CD4-positive, alpha-beta T cell treated with Interleukin-15 for 4 hours (primary cell): ENCODE measurements at places on chromosomes 16 and 17.

DNA sequence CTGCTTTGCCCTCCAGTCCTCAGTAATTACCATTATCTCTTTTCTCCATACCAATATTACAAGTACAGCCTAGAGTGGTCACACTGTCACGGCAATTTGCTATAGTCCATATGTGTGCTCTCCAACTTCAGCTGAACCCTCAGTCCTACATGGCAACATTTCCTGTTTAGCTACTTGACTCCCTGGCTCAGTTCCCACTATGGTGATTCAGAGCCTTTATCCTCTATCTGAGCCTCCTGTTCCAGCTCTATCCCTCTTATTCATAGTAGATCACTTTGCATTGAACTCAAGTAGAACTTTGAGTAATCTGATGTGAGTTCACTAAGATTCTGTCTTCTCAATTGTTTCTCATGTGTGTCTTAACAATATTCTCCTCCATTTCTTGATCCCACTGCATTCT lies 43.7 kb upstream of the GOSR1 start:
- DNase-seq, result no peak

GRCh38 chr17:36885153-36885735 lies 52.0 kb upstream of the LHX1 start:
- DNase-seq, result no peak

DNA sequence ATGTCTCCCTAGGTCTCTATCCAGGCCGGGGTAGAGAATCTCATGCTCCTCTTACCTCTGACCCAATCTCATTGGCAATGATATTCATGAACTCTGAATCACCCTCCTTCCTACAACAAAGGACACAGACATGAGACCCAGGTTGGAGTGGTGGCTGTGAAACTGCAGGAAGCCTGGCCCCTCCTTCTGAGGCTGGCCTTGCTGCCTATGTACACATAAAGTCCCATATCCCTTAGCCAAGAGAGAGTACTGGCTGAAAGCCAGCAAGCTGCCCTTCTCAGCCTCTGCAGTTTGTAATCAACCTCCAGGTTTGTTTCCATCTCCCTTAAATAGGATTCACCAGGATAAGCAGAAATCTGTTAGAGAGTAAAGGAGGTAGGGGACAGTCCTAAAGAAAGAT lies 10.6 kb downstream of the AARSD1 start:
- DNase-seq, result no peak

GRCh38 chr17:71334048-71334751 lies 786.6 kb upstream of the SOX9 start:
- DNase-seq, result no peak

DNA sequence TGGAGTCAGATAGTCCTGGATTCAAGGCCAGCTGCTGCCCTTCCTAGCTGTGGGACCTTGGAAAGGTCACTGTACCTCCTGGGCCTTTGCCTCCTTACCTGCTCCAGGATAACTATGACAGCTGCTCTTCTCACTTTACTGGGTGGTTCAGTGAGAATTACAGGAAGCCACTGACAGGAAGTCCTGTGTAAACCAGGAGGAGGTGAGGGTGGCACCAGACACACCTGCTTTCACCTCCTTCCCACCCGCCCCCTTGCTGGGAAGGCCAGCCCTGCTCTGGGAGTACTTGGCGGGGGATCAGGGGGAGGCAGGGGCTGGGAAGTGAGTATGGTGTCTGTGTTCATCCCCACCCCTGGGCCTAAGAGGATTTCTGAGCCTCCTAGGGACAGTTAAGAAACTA lies 42.6 kb downstream of the CPNE2 start:
- peak; percentile 51 for DNase-seq

- no peak for DNase-seq
Measured at GRCh38 chr16:88597856-88598491, 27.8 kb downstream of the ZC3H18 start.

DNA sequence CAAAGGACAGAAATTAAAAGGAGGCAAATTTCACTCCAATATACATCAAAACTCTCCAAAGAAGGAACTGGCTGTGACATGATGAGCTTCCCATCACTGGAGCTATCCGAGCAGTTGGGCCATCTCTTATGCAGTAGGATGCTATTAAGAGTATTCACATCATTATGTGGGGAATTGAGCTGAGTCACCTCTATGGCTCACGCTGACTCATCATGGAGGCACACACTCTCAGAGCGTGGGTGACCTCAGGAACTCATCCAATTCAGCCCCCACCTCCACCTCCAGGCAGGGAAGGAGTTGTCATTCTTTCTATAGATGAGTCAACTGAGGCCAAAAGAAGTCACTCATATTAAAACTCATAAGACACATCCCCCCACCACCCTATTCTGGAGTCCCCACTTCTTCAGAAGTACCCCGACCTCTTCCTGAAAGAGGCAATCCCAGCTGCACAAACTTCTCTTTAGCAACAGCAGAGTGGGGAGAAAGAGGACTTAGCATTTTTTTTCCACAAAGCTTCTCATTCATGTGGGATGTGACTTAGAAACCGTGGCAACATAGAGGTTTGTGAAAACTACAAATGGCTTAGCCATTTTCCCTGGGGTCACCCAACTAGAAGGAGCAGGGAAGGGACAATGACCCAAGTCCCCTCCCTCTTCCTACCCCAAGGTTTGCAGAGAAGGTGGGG lies 32.5 kb downstream of the ABCC12 start:
- no peak for DNase-seq

GRCh38 chr17:6542577-6542976 lies 13.8 kb downstream of the PITPNM3 start:
- DNase-seq, result no peak

DNA sequence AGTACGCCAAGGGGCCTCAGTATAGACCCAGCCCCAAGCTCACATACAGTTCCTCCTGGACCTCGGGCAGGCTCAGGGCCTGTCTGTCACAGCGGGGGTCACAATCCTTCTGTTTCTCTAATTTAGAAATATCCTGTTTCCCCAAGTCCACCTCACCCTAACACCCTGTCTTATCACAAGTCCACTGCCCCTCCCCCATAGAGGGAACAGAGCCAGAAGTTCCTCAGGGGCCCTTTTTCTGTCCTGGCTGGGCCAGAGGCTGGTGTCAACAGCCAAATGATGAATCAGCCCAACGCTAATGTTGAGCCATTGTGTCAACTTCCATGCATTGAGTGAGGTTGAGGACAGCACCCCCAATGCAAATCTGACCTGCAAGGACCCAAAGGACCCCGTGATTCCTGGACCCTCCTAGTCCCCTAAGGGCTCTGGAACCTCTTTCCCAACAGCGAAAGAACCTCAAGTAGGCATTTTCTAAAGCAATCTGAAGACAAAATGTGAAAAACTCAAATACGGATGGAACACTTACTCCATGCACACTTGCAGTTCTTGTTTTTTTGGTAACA lies 58.6 kb downstream of the PECAM1 start:
- no peak for DNase-seq

DNA sequence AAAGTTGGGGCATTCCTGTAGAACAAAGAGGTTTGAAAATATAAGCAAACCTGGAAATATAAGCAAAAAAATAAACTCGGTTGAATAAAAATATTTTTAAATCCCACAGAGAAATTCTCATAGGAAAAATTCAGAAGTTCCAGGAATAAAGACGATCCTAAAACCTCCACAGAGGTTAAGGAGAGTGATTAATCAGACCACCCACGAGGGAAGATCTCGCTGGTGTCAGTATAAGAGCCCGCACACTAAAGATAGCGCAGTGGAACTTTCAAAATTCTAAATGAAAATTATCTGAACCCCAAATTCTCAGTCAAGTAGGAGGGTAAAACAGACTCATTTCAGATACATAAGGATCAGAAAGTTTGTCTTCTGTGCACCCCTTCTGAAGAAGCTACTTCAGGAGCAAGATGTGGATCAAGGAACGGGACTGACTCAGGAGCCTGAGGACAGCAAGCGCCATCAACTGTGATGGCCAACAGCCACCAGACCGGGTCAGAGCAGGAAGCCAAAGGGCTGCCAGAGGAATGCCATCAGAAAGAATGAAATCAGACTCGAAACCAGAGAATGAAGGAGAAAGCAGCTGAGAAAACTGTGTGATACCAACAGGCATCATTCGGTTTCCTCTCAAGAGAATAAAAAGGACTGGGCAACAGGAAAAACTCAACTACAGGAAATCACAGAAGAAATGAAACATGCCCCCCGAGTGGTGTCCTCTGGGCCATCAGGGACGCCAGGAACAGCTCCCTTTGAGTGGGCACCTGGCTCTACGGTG lies 66.9 kb downstream of the CYTH1 start:
- no peak for DNase-seq

DNA sequence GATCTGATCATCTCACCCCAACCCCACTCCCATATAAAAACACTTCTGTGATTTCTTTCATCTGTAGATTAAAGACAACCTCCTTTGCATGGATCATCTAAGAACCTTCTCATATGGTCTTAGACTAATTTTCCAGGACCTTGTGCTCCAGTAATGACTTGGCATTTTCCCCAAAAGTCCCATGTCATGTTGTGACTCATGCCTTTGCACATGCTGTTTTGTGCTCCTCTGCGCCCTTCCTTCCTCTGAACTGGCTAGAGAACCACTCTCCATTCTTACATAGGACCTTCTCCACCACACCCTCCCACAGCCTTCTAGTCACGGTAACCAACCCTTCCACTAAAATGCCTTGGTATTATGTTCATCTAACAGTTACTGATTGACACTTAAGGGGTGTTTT lies 99.5 kb upstream of the AXIN2 start:
- no peak for DNase-seq

GRCh38 chr16:720990-721764 lies at the start of gene ANTKMT:
Gene ANTKMT, plus strand, starts transcription at chr16:721146. Its CDS starts 129 bp downstream, at chr16:721275.
- DNase-seq, result peak; percentile 65

- DNase-seq, result no peak
Measured at GRCh38 chr16:67884684-67885083, at the start of gene NRN1L. Gene NRN1L, plus strand, starts transcription at chr16:67884885. Its CDS starts 19 bp downstream, at chr16:67884904.

- DNase-seq, result no peak
Measured at GRCh38 chr17:74552037-74552436, 6.1 kb upstream of the CD300C start.

DNA sequence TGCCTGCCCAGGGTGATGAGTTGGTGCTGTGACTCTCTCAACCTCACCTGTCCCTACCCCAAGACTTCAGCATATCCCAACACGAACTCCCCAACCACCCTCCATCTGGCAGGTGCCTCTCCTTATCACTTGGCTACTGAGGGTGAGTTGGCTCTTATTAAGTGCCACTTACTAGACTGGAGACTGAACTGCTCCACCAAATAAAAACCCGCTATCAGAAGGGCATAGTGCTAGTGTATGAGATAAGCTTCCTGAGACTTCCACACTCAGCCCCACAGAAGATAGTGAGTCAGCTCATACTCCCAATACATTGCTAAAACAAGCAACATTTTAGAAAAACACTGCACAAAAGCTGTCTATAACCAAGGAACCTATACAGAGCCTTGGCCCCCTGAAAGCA lies 16.0 kb upstream of the CCL18 start:
- no peak for DNase-seq

- DNase-seq, result no peak
Measured at GRCh38 chr17:72510351-72511016, 389.7 kb downstream of the SOX9 start.

DNA sequence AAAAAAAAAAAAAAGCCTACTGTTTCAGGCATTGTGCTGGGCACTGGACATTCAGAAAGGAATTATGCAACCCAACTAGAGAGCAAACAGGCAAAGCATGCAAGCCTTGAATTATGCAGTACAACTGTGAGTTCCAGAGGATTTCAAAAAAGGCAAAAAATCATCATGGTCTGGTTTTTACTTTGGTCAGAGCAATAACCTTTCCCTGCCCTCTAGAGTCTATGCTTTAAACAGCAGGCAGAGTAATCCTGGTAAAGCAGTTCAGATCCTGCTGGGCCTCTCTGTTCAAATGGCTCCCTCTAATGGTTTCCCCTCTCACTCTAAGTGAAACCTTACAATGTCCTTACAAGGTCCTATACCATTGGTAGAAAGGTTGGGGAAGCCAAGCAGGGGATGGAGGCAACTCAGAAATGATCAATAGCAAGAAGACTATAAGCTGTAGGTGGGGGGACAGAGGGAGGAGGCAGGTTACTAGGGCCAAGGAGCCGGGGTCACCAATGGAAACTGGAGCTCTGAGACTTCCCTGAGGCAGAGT lies 4.6 kb upstream of the TAF15 start:
- DNase-seq, result peak; percentile 76

- DNase-seq, result no peak
Measured at GRCh38 chr17:55588446-55589242, 77.4 kb upstream of the SMIM36 start.

DNA sequence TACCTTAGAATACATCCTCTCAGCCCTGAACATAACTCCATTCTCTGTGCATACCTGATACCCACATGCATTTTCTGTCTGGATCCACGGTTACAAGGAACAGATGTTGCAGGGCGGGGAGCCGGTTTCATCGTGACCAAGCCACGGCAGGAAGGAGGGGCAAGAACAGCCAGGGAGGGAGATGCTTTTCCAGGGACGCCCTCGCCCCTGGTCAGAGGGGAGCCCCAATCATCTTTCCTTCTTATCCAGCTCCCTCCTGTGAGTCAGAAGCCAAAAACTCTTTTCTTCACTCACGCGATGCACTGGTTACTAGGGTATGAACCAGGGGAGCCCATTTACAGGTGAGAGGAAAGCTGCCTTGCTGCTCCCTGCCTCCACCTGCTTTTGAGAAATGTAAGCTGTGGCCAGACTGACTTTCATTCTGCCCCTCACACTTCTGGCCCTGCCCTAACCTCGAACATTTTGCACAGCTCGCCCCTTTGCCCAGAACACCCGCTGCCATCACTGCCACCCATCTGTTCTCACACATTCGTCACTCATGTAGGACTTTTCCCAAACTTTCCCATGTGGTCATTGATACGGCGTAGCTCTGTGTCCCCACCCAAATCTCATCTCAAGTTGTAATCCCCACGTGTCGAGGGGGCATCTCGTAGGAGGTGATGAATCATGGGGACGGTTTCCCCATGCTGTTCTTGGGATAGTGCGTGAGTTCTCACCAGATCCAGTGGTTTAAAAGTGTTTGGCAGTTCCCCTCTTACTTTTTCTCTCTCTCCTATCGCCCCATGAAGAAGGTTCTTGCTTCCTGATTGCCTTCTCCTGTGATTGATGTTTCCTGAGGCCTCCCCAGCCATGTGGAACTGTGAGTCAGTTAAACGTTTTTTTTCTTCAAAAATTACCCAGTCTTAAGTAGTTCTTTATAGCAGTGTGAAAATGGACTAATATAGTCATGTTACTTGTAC lies 20.5 kb downstream of the FOXL1 start:
- no peak for DNase-seq

- no peak for DNase-seq
Measured at GRCh38 chr17:35972945-35973332, 8.4 kb downstream of the CCL16 start.
